ENCODE measurements at places on chromosomes 12 and 14.

DNA sequence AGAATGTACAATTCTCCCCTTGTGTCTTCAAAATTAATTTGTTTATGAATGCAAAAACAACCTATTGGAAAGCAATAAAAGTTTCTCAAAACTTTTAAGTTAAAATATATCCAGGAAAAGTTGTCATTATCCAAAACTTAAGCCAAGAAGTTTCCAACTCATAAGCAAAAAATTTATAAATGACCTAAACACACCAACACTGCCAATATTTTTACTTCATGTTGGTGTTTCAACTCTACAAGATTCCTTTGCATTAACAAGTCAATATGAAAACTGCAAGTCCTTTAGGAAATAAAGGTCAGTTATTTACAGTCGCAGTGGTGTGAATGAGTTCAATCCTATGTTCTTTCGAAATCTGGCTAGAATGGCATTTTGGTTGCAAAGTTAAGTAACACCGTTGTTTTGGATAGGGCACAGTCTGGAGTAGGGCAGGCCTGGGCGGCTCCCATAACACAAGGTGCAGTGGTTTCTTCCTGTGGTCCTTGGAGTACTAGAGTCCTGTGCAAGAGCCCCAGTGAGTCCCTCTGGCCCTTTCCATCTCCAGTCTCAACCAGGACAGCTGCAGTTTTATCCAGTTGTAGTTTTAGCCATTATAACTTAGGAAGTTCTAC, 151.4 kb downstream of the MED13L start:
- DNase-seq, result peak; percentile 49

- DNase-seq, result no peak
Observed at GRCh38 chr14:45308745-45309397, 55.9 kb upstream of the MIS18BP1 start.

GRCh38 chr12:47312808-47313426, 233.2 kb upstream of the AMIGO2 start:
- no peak for DNase-seq

GRCh38 chr12:9098115-9098452, 17.6 kb downstream of the A2M start:
- no peak for DNase-seq

- DNase-seq, result peak; percentile 86
Observed at GRCh38 chr14:100072783-100073346, 7.6 kb downstream of the EVL start.

All from lower lobe of right lung (tissue), 2 donors.